ENCODE measurements at places on chromosomes 5 and 9.

DNA sequence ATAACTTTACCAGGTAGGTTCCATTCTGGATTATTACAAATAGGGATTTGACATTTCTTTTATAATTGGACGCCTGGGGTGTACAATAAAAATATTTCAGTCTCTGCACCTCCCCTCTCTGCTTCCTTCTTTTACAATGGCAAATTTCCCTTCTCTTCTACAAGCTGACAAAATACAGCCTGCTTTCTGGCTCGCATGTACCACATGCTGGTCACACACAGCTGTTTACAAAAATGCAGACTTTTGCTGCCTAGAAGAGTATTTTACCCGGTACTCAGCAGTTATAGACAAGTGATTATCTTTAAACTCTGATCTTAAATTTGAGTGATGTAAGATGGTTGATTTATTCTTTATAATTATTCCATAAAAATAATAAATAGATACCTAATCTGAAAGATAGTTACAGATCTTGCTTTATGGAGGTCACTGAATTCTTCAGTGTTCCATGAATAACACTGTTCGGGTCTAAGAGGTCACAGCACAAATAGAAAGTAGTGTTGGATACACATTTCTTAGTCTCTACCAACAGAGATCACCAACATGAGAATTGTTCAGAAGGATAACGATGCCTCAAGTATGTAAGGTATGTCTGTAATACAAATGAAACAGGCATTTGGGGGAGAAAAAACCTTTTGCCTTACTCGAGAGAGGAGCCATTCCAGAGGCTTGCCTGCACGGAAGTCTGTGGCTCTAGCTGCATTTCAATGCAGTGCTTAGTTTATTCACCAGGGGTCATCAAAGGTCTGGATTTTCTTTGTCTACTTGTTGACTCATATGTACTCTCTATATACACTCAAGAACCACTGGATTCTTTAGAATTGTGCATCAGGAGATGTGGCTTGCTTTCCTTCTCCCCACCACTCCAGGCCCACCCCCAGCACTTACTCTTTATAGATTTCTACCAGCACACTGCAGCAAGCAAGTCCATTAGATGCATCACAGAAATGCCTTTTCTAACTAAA, 206.6 kb upstream of the RFX3 start:
- peak; percentile 49 for DNase-seq

DNA sequence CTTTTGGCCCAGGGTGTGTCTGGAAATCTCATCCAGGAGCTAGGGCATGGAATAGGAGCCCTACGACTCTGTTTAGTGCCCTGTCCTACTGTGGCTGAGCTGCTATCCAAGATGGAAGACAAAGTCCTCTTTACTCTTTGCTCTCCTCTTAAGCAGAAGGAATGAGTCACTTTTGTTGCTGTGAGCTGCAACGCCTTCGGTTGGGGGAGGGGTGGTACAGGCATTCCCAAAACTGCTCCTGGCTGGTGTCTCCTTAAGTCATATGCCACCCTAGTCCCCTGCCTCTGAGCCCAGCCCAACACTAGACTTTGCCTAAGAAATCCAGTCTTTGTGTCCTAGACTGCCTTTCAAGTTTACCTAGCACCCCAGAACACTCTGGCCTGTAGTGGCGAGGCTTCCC, 99.9 kb downstream of the PRR16 start:
- no peak for DNase-seq

DNA sequence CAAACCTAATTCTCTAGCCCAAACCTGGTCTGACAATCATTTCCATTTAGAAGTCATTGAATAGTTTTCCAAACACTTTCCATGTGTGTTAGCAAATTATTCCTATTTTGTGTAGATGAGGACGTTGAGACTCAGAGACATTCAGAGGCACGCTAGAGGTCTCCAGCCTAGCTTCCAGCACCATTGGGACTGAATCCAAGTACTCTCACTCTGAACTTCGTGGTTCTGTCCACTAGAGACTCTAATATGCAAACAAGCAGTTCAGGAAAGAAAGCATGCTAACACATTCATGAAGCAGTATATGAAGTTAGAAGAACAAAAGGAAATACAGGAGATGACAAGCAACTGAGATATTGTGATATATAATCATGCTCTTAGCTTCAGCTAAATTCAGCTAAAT, 354.8 kb downstream of the NTRK2 start:
- DNase-seq = no peak

DNA sequence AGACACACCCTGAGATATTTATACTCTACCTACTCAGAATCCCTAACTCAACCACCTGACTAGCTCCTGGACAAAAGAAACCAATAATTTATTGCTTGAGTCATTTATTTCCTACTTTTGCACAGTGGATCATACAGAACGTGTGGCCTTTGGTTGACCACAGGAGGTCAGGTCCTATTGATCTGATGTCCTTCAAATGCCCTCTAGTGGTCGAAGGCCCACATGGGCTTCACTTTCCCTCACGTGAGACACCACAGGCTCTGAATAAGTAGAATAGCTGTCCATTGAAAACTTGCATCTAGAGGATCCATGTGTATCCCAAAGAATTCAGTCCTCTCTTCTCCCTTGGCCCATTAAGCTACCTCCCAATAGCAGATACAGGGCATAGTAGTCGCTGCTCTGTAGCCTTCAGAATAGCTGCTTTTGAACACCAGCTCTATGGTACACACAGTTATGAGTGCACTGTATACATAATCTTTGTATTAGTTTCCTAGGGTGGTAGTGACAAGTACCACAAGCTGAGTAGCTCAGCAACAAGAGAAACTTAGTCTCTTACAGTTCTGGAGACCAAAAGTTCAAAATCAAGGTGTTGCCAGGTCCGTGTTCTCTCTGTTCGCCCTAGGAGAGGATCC, 177.6 kb upstream of the SMARCA2 start:
- DNase-seq = peak; percentile 2

DNA sequence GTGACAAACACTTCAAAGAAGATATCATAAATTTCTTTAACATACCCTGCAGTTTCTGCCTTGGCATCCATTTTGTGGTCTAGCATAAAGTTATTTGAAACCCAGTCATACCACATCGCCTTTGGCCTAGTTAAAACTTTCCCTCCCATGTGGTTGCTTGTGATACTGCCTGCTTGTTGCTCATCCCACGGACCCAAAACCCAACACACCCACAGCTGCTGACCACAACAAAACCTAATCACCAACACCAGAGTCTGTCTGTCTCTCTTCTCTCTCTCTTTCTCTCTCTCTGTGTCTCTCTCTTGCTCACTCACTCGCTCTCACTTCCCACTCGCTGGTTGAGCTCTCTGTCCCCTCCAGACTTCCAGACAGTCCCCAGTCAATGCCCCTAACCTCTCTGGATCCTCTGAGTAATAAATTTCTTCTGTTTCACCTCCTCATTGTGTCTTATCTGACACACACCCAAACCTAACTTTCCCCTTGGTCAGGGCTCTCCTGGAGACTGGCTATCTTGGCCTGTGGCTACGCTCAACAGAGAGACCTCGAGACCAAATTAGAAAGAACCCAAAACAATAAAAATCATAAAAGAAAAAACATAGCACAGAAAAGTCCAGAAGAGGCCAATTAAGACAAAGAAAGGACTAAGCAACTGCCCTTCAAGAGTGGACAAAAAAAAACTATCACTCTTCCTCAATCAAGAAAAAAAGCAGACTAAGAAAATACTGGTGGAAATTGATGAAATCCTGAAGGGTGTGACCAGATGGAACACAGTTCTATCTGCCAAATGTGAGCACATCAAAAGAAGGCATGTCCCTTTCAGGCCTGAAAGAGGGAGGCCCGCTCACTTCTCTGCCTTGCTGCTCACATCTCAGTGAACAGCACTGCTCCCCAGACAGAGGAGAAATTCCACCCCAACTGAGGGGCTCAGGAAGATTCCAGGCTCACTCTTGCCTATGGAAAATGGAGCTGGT, 41.5 kb downstream of the TTLL11 start:
- no peak for DNase-seq

DNA sequence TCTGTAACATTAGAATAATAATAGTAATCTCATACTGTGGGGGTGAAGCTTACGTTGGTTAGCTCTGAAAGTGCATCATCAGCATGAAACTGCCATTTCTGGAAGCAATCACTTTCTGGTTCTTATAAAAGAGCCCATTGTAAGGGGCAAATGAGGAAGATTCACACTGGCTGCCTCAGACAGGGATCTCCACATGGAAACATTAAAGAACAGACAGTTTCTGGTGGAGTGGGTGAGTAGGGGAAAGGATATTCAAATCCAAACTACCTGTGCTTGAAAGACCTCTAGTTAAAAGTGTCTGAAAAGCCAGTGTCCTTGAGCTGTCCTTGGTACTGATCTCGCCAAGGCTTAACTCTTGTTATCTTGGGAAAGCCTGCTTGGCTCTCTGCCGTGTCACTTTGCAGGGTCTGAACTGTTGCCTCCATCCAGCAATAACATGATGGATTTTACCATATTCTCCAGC, 19.1 kb upstream of the SLC31A2 start:
- DNase-seq = peak; percentile 41

DNA sequence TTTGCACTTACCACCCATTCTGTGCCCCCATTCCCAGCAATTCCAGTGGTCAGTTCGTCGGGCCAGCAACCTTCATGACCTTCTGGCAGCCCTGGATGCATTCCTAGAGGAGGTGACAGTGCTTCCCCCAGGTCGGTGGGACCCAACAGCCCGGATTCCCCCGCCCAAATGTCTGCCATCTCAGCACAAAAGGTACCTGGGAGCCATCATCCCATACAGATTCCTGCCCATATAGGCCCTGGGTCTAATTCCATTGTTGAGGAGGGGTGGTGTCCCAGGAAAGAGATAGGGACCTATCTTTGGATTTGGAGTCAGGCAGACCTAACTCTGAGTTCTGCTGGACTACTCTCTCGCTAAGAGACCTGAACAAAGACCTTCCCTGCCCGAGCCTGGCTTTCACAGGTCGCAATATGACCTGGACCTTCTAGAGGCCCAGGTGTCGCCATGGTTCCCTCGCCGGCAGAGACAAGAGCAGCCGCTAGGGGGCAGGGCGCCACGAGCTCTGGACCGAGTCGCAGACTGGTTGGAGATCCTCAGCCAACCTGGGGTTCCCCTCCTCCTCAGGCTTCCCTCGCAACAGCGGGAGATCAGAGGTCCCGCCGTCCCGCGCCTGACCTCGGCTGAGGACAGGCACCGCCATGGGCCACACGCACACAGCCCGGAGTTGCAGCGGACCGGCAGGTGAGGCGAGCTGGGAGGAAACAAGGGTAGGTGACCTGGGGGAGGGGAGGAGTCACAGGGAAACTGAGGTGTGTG, 3.1 kb downstream of the SLC4A9 start:
- peak; percentile 79 for DNase-seq

DNA sequence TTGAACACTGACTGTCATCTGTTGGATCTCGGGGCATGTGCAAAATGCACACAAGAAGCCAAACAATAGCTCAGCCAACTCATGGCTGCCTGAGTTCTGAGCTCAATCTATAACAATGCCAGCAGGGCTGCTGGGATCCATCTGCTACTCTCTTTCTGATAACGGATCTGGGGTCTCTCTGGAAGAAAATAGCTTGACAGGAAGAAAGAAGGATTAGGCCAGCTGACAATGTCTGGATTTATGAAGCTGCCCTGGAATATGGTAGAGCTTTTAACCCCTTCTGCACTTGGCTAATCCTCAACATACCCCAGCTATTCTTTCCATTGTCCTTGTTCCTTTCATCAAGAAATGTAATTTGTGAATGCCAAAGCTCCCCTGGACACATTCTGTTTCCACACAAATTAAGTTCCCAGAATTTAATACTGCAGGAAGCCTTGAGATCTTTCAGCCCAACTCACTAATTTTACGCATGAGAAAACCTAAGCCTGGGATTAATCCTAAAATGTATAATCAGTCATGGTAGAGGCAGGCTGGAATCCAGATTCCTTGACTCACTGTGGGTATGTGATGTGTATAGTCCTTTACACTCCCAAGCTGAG, 62.7 kb upstream of the PCA3 start:
- DNase-seq = no peak
